T-cell (primary cell): ENCODE measurements at places on chromosomes 3 and 15.

GRCh38 chr15:69398491-69398891, 15.7 kb upstream of the KIF23 start:
- DNase-seq: no peak

GRCh38 chr15:90221246-90221900, 12.4 kb downstream of the CIB1 start:
- DNase-seq: no peak

DNA sequence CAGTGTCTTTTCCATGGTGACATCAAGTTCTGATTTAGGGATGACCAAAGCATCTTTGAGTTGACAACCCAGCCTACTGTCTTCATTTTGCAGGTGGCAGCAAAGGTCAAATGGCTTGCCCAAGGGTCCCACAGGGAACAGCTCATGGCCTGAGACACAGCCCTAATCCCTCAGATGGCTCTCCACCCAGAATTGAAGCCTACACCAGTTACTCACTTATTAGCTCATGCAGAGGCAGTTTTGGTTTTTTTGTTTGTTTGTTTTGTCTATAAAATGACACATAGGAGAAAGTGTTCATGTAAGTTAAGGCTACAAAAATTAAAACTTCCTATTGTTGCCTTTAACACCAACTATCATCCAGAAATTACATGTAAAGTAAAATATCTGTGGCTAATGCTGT, 167.9 kb downstream of the OSBPL10 start:
- DNase-seq: no peak

- no peak for DNase-seq
Measured at GRCh38 chr15:33161209-33161608, 33.3 kb downstream of the FMN1 start.

- no peak for DNase-seq
Measured at GRCh38 chr15:27082526-27082925, 111.5 kb downstream of the GABRG3 start.

- no peak for DNase-seq
Measured at GRCh38 chr3:58246148-58247047, 8.8 kb downstream of the ABHD6 start.
